Effector memory CD8-positive, alpha-beta T cell (primary cell): ENCODE measurements at places on chromosomes 2 and 18.

GRCh38 chr2:157056200-157056676 lies 201.3 kb upstream of the GALNT5 start:
- H3K4me3 ChIP-seq, result no peak overlapping the region
- H3K27ac ChIP-seq, result no peak overlapping the region
- no peaks in the 10 kb centered on the region for H3K4me1 ChIP-seq
- no peaks in the 10 kb centered on the region for H3K36me3 ChIP-seq
- H3K27me3 ChIP-seq, result no peaks in the 10 kb centered on the region
- DNase-seq, result no peak

DNA sequence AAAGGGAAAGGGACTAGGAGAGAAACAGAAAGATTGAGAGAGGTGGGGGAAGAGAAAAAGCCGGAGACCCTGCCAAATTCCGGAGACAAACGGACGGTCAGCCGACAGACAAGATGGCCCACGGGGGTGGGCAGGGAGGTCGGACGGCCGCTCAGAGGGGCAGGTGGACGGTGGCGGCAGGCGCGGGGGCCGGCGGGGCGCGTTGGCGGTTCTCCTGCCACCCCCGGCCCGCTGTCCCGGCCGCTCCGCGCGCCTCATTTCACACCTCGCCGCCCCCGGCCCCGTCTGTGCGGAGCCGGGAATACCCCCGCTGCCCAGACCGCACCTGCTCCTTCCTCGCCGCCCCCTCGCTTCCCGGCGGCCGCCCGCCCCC lies 935 bp downstream of the SLC30A3 start:
- H3K4me3 ChIP-seq, result peak overlapping the region; percentile 84
- H3K36me3 ChIP-seq, result peaks cover 6% of the 10 kb centered on the region
- no peak overlapping the region for H3K27ac ChIP-seq
- no peak for DNase-seq

- peaks cover 6% of the 10 kb centered on the region for H3K27me3 ChIP-seq
- DNase-seq, result no peak
- H3K27ac ChIP-seq, result no peak overlapping the region
- no peaks in the 10 kb centered on the region for H3K36me3 ChIP-seq
- H3K4me1 ChIP-seq, result no peaks in the 10 kb centered on the region
These were observed 26.8 kb downstream of the MBOAT2 start for GRCh38 chr2:8976442-8977259.

- peaks cover 24% of the 10 kb centered on the region for H3K27me3 ChIP-seq
- no peak overlapping the region for H3K4me3 ChIP-seq
These were observed 159.7 kb upstream of the SKOR2 start for GRCh38 chr18:47411159-47411558.

DNA sequence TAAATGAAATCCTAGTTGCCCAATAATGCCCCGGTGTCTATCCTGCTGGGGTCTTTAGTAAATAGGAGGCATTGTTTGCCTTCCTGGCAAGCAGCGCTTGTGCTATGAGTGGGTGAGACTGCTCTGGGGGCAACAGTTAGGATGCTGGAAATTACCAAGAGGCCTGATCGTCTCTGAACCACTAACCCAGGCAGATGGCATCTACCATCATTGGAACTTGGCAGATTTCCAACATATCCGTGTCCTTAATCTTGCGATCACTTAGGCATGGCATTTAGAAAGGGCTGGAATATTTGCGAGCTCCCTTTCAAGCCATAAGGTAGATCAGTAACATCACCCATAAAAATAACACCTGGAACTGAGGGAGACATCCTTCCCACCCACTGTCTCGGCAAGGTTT lies 18.8 kb upstream of the SH3RF3 start:
- no peak for DNase-seq
- no peaks in the 10 kb centered on the region for H3K36me3 ChIP-seq
- H3K4me1 ChIP-seq, result no peaks in the 10 kb centered on the region
- peaks cover 15% of the 10 kb centered on the region for H3K27me3 ChIP-seq

DNA sequence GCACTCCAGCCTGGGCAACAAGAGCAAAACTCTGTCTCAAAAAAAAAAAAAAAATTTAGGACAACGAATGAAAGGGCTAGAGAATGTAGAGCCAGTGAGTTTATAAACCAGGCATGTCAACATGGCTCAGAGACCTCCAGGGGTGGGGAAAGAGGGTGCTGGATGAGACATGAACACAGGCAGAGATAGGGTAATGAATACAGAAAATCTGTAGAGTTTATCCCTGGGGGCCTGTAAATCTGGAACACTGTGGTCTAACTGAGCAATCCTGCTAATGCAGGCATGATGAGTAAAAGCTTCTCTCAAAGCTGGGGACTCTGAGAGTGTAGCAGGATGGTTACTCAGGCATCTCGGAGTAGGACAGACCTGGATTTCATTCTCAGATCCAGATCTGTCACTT lies 59.2 kb upstream of the IGFBP2 start:
- peaks cover 23% of the 10 kb centered on the region for H3K27me3 ChIP-seq
- DNase-seq, result no peak
- no peak overlapping the region for H3K27ac ChIP-seq
- no peak overlapping the region for H3K4me3 ChIP-seq
- H3K4me1 ChIP-seq, result peaks cover 16% of the 10 kb centered on the region

DNA sequence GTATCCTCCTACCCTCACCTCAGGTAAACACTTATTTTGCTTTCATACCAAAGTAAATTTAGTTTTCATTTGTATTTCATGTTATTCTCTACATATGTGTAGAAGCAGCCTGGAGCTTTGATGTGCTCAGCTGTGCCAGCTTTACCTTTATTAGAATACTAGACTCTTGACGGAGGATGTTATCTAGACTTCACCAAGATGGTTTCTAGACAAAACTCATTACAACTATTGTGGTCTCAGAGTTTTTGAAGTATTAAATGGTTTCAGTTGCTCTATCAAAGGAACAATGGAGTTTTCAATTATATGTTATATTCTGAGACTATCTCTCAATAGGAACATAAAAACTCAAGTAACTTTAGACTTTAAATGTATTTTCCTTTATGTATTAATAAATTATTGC lies 5.0 kb upstream of the IL18RAP start:
- H3K27me3 ChIP-seq, result no peaks in the 10 kb centered on the region
- H3K36me3 ChIP-seq, result peaks cover 5% of the 10 kb centered on the region
- peak overlapping the region; percentile 96 for H3K27ac ChIP-seq
- DNase-seq, result no peak

GRCh38 chr2:47896450-47896968 lies 9.8 kb downstream of the FBXO11 start:
- no peak for DNase-seq
- peak overlapping the region; percentile 30 for H3K27ac ChIP-seq
- no peaks in the 10 kb centered on the region for H3K27me3 ChIP-seq
- H3K4me3 ChIP-seq, result peak overlapping the region; percentile 3

DNA sequence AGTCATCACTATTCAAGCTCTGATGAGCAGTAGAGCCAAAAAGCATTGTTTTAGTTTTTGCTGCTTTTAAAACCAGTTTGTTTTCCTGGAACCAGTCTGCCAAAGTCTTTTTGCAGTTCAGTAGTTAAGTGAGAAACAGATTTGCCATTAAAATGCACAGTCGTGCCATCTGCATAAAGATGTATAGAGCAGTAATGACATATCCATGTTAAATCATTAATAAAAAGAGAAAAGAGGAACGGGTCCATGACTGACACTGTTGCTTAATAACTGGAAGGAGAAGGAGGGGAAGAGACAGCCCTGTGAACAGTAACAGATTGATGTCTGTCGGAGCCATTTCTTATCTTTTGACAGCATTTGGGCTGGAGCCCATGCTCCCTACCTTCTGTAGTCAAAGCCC lies 704.6 kb downstream of the SATB2 start:
- DNase-seq, result no peak
- H3K27ac ChIP-seq, result no peak overlapping the region
- no peaks in the 10 kb centered on the region for H3K27me3 ChIP-seq

- no peak for DNase-seq
- no peaks in the 10 kb centered on the region for H3K36me3 ChIP-seq
- peaks cover under 1% of the 10 kb centered on the region for H3K4me1 ChIP-seq
- H3K4me3 ChIP-seq, result no peak overlapping the region
- H3K27ac ChIP-seq, result no peak overlapping the region
These were observed 9.4 kb upstream of the TXNDC2 start for GRCh38 chr18:9876212-9876866.

DNA sequence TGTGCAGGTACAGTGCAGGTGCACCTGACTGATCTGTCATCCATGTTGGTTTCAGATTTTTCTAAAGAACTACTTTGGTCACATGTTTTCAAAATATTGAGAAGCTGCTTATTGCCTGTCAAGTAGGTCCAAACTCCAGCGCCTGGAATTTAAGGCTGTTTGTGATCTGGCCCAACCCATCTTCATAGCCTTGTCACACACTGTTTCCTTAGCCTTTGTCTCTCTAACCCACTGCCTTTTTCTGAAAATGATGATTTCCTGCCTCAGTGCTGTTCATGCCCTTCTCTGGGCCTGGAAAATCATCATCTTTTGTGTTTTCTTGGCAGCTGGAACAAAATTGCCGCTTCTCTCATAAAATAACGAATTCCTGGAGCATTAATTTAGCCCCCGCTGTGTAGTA lies 7.2 kb downstream of the LIMS1 start:
- peaks cover 2% of the 10 kb centered on the region for H3K4me1 ChIP-seq
- no peaks in the 10 kb centered on the region for H3K27me3 ChIP-seq
- no peak overlapping the region for H3K27ac ChIP-seq

GRCh38 chr2:86833315-86833714 lies 28.4 kb downstream of the CD8B start:
- H3K4me3 ChIP-seq, result peak overlapping the region; percentile 48
- no peaks in the 10 kb centered on the region for H3K36me3 ChIP-seq
- H3K27ac ChIP-seq, result peak overlapping the region; percentile 87
- H3K4me1 ChIP-seq, result peaks cover 42% of the 10 kb centered on the region
- H3K27me3 ChIP-seq, result no peaks in the 10 kb centered on the region
- no peak for DNase-seq

DNA sequence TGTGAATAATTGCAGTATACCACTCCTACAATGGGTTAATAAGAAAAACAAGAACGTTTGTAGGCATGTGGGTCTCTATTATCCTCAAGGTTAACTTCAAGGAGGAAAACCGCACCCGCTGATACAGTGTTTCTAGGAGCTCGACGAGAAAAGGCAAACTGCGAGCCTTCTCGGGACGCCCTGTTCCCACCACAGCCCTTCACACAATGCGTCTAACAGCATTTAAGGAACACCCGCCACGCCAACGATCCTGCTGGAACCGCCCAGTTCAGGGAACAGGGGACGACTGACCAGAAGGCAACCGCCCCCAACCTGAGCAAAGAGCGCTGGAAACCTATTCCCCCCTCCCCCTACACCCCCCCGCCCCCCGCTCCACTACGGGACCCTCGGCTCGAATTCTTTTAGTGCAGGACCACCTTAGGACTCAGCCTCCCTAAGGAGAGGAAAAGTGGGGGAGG lies 710 bp upstream of the TMSB10 start:
- peak; percentile 12 for DNase-seq
- H3K4me1 ChIP-seq, result peaks cover 36% of the 10 kb centered on the region
- H3K27me3 ChIP-seq, result no peaks in the 10 kb centered on the region
- peaks cover 43% of the 10 kb centered on the region for H3K36me3 ChIP-seq
- peak overlapping the region; percentile 95 for H3K4me3 ChIP-seq

GRCh38 chr2:100264121-100264520 lies 58.2 kb downstream of the LONRF2 start:
- no peak overlapping the region for H3K4me3 ChIP-seq
- no peak for DNase-seq
- no peaks in the 10 kb centered on the region for H3K4me1 ChIP-seq
- H3K27ac ChIP-seq, result no peak overlapping the region

DNA sequence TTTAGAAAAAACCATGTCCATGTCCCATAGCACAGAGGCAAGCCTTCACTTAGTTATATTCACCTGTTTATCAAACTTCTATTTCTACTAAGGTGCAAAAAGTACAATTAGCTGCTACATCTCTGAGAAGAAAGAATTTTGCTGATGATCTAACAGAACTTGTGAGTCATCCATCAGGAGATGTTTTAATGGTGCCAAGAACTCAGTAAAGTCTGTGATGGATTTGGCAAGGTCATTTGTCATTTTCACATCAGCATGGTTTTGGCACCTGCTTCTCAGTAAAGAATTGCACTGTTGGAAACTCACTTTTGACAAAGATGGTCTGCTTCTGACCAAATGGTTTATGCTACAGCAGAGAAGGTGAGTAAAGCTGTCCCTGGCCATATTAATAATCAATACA lies 195.7 kb upstream of the TMEFF2 start:
- H3K4me3 ChIP-seq, result no peak overlapping the region
- H3K36me3 ChIP-seq, result no peaks in the 10 kb centered on the region
- H3K4me1 ChIP-seq, result no peaks in the 10 kb centered on the region
- no peak for DNase-seq

DNA sequence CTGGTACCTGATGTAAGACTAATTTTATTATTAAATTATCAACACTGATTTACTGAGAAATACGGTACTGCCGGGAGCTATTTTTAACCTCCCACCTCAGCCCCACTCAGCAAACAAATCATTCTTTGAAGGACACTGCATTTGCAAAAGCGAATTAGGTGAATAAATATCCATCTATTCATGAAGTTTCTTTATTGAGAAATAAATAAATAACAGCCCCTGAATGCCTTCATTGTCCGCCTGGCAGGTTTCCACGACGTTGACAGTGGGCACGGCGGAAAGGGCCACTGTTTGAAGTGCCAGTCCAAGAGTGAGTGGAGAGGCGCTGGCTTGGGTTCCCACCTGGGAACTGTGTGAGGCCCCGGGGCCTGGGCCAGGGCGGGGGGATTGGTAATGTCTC lies 15.7 kb downstream of the C1QL2 start:
- no peak for DNase-seq
- H3K4me1 ChIP-seq, result no peaks in the 10 kb centered on the region
- no peak overlapping the region for H3K27ac ChIP-seq
- no peaks in the 10 kb centered on the region for H3K36me3 ChIP-seq

DNA sequence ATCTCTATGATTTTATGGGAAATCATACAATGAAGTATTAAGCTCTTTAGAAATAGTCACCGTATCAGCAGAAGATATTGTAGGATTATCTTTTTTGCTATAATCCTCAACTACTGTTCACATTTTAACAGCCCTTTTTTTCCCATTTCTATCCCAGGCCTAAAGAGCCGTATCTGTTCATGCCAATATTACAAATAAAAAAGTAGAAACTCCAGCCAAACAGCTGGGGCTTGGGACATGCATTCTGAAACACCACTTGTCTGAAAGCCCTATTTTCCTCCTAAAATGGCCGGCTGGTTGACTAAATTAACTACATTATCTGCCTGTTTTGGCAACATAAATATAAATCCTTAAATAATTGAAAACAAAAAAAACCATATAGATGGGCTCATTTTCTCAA lies 477.8 kb downstream of the CDH2 start:
- no peak overlapping the region for H3K27ac ChIP-seq
- H3K27me3 ChIP-seq, result no peaks in the 10 kb centered on the region
- no peaks in the 10 kb centered on the region for H3K4me1 ChIP-seq

- no peak overlapping the region for H3K27ac ChIP-seq
- H3K4me3 ChIP-seq, result no peak overlapping the region
- no peaks in the 10 kb centered on the region for H3K36me3 ChIP-seq
- H3K27me3 ChIP-seq, result no peaks in the 10 kb centered on the region
These were observed 393.3 kb upstream of the CYRIA start for GRCh38 chr2:17058772-17059402.

GRCh38 chr2:73922681-73923080 lies 4.0 kb upstream of the DGUOK start:
- no peak for DNase-seq
- peaks cover 11% of the 10 kb centered on the region for H3K36me3 ChIP-seq
- no peak overlapping the region for H3K4me3 ChIP-seq
- no peak overlapping the region for H3K27ac ChIP-seq
- H3K27me3 ChIP-seq, result peaks cover 9% of the 10 kb centered on the region
